Aorta (tissue), 5 donors: ENCODE measurements at places on chromosomes 5 and 9.

DNA sequence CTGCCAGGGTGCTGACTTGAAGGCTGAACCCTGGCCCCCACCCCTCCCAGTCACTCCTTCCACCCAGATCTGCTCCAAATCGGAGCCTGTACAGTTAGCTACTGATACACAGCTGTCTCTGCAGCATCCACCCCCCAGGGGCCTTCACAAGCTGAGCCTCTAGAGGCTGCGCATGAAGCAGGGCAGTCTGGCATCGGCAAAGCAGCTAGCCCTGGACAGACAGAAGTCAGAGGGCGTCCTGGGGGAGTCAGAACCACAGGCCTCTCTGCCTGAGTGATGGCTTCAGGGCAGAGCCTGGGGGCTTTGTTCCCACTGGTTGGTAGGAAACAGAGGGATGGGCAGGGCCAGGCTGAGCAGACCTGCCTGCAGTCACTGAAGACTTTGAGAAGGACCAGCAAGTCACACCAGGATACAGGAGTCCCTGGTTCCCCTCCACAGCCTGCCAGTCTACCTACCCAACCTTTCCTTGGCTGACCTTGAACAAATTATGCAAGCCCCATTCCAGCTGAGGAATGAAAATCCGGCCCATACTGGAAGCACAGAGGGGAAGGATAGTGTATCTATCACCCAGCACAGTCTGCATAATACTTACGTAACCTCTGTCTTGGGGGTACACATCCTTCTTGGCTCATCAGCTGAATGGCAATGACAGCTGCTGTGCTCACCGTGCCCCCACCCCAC is 8.8 kb downstream of the VDAC1 start:
- no peak overlapping the region for H3K27ac ChIP-seq
- peaks cover 3% of the 10 kb centered on the region for H3K36me3 ChIP-seq
- H3K27me3 ChIP-seq = no peaks in the 10 kb centered on the region

DNA sequence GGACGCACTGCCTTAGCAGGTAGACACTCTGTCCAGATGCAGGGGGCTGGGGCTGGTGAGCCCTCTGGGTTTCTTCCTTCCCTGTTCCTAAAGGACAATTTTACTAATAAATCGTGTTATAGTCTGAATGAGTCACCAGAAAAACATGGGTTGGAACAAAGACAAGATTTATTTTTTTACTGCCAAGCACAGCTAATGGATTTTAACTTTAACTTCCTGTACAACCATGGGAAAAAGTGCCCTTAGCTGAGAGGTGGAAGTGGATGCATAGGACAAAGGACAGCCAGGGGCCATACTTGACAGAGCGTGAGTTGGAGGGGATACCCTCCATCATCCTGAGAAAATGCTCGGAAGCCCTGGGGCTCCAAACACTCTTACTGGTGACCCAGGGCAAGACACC is 300.7 kb downstream of the MSX2 start:
- no peaks in the 10 kb centered on the region for H3K36me3 ChIP-seq
- no peak overlapping the region for H3K4me3 ChIP-seq

GRCh38 chr9:91948597-91949391 is 1.2 kb downstream of the ROR2 start:
- H3K36me3 ChIP-seq = no peaks in the 10 kb centered on the region
- no peaks in the 10 kb centered on the region for H3K27me3 ChIP-seq
- peak; percentile 77 for DNase-seq
- no peak overlapping the region for H3K27ac ChIP-seq
- no peaks in the 10 kb centered on the region for H3K4me1 ChIP-seq

- H3K4me3 ChIP-seq = no peak overlapping the region
- H3K27ac ChIP-seq = peak overlapping the region; percentile 38
- DNase-seq = no peak
- H3K4me1 ChIP-seq = peaks cover 6% of the 10 kb centered on the region
These were observed 115.4 kb downstream of the RGS3 start for GRCh38 chr9:113578882-113579282.

GRCh38 chr9:96612105-96612965 is 7.3 kb downstream of the CDC14B start:
- H3K27ac ChIP-seq = peak overlapping the region; percentile 14
- H3K4me1 ChIP-seq = peaks cover 1% of the 10 kb centered on the region
- no peaks in the 10 kb centered on the region for H3K27me3 ChIP-seq
- no peaks in the 10 kb centered on the region for H3K36me3 ChIP-seq
- H3K4me3 ChIP-seq = no peak overlapping the region
- DNase-seq = peak; percentile 78

DNA sequence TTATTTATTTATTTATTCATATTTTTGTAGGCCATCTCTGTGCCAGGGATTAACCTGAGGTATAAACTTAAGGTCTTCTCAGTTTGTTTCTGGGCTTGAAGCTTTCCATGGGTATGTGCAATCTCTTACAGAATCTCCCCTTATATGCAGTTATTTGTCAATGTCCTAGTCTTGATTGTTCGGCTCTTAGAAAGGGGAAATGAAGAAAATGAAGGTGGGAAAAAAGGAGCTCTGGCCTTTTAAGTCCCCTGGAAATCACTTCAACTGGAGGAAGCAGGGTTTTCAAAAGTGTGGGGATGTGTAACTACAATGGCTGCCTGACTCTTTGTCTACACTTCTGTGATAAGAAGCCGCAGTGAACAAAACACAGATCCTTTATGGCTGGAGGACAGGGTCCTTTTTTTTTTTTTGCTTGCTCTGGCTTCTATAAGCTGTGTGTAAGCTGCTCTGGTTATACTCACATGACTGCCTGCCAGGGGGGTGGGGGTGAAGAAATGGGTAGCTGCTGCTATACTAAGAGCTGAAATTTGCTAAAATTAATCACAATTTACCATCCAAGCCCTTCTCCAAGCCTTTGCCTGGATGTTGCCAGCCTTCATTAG is 33.7 kb downstream of the CENPP start:
- no peak overlapping the region for H3K4me3 ChIP-seq
- H3K36me3 ChIP-seq = no peaks in the 10 kb centered on the region
- peaks cover 4% of the 10 kb centered on the region for H3K4me1 ChIP-seq
- no peak overlapping the region for H3K27ac ChIP-seq
- no peak for DNase-seq

DNA sequence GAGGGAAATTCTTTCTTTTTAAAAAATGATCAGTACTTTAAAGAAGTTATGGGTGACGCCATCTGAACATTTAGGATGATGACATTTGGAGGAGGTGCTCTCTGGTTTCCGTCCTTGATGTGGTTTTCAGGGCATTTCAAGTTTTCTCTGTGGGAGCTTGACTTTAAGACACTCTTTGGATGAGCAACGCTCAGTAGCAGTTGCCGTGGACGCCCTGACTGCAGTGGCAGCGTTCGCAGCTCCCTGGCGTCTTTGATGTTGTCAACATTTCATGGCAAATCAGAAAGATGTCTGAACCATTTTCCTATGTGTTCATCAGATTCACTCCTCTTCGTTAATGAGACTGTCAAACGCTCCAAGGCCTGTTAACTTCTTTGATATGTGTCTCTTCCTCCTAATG is 86.1 kb downstream of the ZNF354C start:
- peak; percentile 23 for DNase-seq
- no peak overlapping the region for H3K4me3 ChIP-seq
- no peaks in the 10 kb centered on the region for H3K36me3 ChIP-seq

- no peak overlapping the region for H3K4me3 ChIP-seq
- no peaks in the 10 kb centered on the region for H3K36me3 ChIP-seq
- H3K4me1 ChIP-seq = no peaks in the 10 kb centered on the region
- H3K27ac ChIP-seq = no peak overlapping the region
These were observed 116.9 kb upstream of the MPDZ start for GRCh38 chr9:13396418-13396817.

DNA sequence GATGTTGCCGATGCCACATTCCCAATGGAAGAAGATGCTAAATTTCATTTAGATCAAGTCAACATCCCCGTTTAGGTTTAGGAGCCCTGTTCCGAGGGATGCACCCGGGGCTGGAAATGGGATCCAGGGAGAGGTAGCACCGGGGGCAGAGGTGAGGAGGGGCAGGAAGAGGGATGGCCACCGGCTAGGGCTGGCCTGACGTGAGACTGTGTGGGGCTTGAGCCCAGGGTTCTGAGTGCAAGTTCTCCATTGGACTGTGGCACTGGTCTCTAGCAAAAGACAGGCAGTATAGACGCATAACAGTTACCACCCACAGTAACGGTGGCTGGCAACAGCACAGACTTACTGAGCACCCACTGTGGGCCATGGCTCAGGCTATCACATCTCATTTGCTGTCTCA is 209.0 kb upstream of the MVB12B start:
- no peaks in the 10 kb centered on the region for H3K4me1 ChIP-seq
- H3K27ac ChIP-seq = no peak overlapping the region
- H3K4me3 ChIP-seq = no peak overlapping the region
- no peak for DNase-seq
- H3K27me3 ChIP-seq = no peaks in the 10 kb centered on the region
